Mesenteric fat pad (tissue), 1 donor: ENCODE measurements at places on chromosomes 13 and 19.

- no peak for DNase-seq
Observed at GRCh38 chr19:6753178-6754031, 13.8 kb downstream of the SH2D3A start.

DNA sequence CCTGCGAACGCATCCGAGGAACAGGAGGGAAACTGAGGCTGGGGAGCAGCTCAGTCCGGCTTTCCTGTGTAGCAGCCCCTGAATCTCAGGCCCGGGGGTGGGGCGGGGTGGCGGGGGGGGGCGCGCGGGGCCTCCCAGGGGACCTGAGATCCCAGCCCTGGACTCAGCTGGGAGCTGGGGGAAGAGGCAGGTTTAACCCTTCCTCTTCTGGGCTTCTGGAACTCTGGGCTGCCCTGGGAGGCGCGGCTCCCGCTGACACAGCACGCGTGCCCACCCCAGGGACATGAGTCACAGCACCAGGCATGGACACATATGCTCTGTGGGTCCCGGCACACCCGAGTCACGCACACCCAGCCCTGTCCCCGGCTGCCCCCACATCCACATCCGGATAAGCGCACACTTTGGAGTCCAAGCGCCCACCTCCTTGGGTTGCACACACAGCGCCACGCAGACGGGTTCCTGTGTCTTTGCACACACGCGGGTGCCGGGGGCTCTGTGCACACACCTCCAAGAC is 3.5 kb upstream of the CIRBP start:
- DNase-seq, result no peak

DNA sequence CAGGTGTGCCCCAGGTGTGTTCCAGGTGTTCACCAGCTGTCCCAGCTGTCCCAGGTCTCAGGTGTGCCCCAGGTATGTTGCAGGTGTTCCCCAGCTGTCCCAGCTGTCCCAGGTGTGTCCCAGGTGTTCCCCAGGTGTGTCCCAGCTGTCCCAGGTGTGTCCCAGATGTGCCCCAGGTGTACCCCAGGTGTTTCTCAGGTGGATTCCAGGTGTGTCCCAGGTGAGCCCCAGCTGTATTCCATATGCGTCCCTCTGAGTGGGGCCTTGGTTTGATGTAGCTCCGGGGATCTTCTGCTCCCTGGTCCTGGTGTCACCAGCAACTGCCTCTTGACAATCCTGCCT is 719 bp upstream of the GRK1 start:
- DNase-seq, result peak; percentile 45

DNA sequence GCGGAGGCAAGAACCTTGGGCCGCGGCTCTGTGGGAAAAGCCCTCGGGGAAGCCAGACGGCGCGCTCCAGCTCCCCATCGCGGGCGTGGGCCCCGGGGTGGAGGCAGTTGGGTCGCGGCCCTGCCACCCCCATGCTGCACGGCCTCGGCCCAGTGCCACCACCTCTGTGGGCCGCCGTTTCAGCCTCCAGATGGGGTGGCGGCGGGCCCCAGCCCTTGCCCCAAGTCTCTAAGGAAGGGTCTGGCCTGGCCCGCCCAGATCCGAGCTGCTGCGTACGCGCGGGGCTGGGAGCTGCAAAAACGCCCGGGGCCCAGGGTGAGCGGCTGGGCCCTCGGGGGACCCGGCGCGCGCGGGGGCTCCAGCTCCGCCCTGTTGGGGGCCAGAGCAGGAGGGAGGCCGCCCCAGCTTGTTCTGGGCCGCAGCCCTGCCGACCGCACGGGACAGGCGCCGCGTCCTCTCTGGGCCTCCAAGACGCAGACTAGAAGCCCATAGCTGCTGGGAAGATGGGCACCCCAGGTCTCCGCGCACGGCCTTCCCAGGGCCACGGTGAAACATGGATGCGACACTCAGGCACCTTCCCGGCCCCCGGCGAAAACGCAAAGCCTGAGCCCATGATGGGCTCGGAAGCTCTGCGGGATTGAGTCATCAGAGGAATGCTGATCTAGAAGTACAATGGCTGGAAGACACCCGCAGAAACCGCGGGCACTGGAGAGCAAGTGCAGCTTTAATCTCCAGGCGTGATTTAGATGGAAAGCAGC is 110.1 kb downstream of the KCTD15 start:
- DNase-seq, result no peak

DNA sequence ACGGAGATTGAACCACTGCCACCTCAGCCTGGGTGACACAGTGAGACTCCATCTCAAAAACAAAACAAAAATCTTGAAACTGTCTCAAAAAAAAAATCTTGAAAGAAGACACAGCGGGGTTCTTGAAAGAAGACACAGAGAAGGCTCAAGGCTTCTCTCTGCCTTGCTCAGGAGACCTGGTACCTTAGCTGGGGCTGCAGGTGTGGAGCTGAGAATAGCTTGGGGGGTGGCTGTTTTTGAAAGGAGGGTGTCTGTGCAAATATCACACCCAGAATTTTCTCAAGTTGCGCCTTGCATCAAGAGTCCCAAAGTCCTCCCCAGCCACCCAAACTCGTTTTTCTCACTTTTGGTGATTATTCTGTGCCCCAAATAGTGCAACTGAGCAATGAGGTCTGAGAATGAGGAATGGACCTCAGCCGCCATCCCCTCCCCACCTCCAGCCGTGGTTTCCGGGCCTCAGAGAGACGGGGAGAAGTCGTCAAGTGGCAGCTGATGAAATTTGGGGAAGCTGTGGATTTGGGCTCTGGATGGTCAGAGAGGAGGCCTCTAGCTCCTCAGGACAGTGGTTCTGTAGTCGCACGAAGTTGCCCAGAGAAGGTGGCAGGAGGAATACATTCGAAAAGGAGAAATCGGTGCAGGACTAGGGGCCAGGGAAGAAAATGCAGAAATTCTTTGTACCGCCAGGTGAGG is 8.8 kb downstream of the S1PR2 start:
- no peak for DNase-seq

DNA sequence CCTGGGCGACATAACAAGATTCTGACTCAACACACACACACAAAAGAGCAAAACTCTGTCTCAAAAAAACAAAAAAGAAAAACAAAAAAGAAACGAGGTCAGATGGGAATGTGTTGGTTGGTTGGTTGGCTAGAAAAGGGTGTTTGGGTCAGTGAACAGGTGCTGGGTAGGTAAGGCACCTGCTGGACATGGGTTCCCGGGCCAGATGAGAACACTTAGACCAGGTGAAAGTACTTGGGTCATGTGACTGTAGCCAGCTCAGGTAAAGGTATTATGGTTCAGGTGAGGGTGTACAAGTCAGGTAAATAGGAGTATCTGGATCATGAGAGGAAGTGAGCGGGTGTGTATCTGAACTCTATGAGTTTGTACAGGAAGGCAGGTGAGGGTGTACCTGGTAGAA is 14.5 kb upstream of the ZNF414 start:
- no peak for DNase-seq

DNA sequence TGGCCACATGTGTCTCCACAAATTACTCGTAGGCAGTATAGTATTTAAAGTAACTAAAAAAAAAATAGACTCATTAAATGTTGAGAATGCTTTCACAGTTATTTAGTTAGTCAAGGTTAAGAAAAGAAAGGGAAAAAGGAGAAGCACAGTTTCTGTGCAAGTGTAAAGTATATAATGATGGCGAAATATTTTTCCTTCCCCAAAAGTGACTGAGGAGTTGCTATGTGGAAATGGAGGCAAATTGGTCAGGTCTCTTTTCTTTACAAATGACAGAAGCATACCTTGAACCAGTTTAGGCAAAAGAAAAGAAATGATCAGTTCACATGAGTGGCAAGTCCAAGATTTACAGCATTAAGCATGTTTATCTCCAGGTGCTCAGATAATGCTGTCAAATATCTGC is 18.0 kb downstream of the CSNK1A1L start:
- DNase-seq, result no peak

GRCh38 chr13:80547341-80547740 is 206.4 kb upstream of the SPRY2 start:
- no peak for DNase-seq

- DNase-seq, result no peak
Observed at GRCh38 chr19:57816652-57817051, 1.9 kb upstream of the ZNF552 start.

- DNase-seq, result no peak
Observed at GRCh38 chr19:44617110-44617880, 3.9 kb downstream of the IGSF23 start.

- peak; percentile 76 for DNase-seq
Observed at GRCh38 chr13:112447306-112447705, 71.2 kb downstream of the SPACA7 start.

DNA sequence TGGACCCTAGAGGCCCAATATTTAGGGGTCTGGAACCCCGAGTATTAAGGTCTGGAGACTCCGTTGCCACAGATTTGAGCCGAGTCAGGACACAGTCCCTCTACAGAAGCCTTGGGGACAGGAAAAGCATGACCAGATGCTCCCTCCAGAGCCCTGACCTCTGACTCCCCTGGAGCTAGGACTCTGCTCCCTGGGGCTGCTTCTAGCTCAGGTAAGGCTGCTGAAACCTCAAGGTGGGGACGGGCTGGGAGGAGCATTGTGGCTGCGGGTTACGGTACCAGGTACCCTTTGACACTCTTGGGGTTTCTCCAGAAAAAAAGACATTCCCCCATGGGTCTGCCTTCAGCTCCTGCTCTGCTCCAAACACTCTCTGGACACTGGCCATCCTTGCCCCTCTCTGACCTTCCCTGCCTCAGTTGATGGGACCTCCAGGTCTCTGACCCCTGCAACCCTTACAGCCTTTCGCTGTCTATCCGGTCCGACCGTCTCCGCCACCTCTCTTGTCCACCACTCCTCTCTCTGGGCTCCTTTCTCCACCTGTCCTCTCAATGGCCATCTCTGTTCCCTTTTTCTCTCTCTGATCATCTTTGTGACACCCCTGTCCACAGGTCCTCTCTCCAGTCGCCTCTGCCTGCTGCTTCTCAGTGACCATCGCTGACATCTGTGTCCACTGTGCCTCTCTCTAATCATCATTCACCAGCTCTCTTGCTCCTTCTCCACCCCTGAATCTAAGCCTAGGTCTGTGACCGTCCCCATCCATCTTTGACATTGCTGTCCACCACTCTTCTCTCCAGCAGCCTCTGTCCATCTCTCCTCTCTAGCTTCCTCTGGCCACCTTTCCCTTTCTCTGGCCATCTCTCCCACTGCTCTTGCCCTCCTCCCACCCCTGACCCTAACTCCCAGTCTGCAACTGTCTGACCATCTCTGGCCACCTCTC is 1.4 kb downstream of the LRFN3 start:
- no peak for DNase-seq

DNA sequence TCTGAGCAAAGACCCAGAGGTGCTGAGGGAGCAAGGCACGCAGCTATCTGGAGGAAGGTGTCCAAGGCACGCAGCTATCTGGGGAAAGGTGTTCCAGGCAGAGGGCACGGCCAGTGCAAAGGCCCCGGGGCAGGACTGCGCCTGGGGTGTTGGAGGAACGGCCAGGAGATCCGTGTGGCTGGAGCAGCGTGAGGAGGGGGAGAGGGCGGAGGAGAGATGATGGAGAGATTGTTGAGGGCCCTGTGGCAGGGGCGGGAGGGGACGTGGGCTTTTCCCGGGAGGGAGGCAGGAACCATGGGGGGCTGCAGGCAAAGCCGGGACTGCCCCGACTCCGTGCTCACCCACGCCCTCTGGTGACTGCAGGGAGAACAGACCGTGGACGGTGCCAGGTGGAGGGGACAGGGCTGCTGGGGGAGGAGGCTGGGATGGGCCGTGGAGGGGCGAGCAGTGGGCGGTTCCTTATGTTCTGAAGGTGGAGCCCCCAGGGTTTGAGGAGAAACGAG is 13.3 kb upstream of the MISP start:
- no peak for DNase-seq

DNA sequence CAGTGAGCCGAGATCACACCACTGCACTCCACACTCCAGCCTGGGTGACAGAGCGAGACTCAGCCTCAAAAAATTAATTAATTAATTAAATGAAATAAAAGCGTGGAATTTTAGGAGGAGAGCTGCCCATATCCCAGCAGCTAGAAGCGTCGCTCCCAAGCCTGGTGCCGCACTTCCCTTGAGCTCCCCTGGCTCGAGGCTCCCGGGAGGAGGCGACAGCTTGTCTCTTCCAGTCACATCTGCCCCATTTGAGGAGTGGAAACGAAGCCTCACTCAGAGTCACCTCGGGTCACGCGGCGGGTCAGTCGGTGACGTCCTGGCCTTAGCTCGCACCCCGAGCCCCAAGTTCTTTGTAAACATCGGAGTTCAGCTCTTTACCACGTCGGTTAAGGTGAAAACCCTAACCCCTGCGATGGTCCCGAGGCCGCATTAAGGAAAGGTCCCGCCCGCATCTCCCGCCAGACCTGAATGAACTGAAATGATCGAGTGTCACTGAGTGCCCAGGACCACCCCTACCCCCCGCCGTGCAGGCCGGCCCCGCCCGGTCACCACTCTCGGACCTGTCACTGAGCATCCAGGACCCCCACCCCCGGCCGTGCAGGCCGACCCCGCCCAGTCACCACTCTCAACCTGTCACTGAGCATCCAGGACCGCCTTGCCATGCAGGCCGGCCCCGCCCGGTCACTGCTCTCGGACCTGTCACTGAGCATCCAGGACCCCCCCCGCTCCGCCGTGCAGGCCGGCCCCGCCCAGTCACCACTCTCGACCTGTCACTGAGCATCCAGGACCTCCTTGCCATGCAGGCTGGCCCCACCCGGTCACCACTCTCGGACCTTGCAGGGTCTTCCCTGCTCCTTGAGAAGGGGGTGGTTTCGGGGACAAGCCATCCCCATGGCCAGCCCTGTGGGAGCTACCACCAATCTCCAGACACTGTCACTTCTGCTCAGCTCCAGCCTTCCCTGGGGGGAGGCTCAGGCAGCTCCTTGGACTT is 176.9 kb downstream of the KDM4B start:
- DNase-seq, result no peak

DNA sequence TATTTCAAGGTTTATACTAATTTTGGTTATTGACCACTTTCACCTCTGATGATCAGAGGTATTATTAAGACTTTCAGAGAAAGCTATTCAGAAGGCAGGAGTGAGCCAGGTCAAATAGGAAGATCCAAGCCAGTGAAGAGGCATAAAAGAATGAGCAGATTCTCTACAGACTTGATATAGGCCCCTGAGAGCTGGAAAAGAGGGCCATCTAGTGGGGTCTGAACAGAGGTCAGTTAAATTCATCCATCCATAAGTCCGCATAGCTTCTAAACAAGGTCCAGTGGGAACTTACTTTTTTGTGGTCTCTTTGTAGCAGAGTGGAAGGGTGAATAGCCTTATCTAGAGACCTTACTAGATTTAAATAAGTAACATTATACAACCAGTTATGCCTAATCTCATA is 126.6 kb upstream of the UFM1 start:
- DNase-seq, result no peak

- DNase-seq, result no peak
Observed at GRCh38 chr19:55677572-55678028, 2.6 kb downstream of the EPN1 start.

GRCh38 chr13:70932511-70932910 is 824.3 kb upstream of the KLHL1 start:
- no peak for DNase-seq

GRCh38 chr13:112733112-112733511 is 43.3 kb downstream of the ATP11A start:
- no peak for DNase-seq

DNA sequence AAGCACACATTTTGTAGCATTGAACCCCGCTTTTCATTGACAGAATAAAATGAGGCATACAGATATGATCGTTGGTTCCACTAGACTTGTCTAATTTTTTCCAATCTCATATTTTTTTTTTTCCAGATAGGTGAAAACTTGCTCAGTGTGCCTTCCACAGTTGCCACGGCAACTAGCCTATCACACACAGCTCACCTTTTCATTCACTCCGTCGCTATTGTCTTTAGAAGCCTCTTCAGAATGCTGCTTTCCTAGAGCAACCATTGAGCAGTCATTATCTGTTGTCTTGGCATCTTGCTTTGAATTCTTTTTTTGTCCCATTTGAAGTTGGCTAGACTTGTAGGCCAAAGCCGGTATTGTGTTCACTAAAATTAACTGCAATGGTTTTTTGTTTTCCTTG is 37.7 kb upstream of the ESD start:
- DNase-seq, result no peak

- no peak for DNase-seq
Observed at GRCh38 chr13:79973533-79973963, 367.4 kb downstream of the SPRY2 start.
